Glutamatergic neuron (in vitro differentiated cells): ENCODE measurements at places on chromosomes 2 and 18. TPM values are rescaled to one million over a fixed set of nuclear protein-coding genes. Genes with fewer than 3 reads are reported as not detected.

The SNORC gene
- 2.4 TPM for total RNA-seq

GRCh38 chr2:167942366-167943081, 304.9 kb downstream of the STK39 start:
- no peak overlapping the region for H3K27ac ChIP-seq
- H3K4me1 ChIP-seq, result peaks cover 7% of the 10 kb centered on the region
- no peak for DNase-seq
- no peaks in the 10 kb centered on the region for H3K27me3 ChIP-seq
- H3K4me3 ChIP-seq, result no peak overlapping the region

DNA sequence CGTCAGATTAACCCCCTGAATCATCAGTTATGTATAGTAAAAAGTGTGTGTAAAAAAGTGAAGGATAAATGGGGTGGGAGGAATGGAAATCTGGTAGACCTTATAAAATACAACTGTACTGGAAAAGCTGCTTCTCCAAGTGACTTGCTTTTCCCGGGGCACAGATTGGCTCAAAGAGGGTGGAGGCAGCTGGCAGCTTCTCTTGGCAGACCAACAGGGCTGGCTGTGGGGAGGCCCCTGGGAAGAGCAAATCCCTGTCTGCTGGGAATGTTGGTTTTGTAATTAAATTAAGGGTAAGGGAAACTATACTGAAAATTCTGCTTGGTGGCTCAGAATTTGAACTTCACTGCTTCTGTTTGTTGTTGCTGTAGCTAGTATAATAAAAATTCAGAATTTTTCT, 154.2 kb upstream of the DLX2 start:
- H3K27me3 ChIP-seq, result peaks cover 1% of the 10 kb centered on the region
- no peaks in the 10 kb centered on the region for H3K36me3 ChIP-seq
- DNase-seq, result no peak
- H3K27ac ChIP-seq, result no peak overlapping the region
- H3K4me1 ChIP-seq, result no peaks in the 10 kb centered on the region

GRCh38 chr2:151630372-151630771, 103.9 kb downstream of the NEB start:
- H3K4me1 ChIP-seq, result no peaks in the 10 kb centered on the region
- H3K4me3 ChIP-seq, result no peak overlapping the region
- DNase-seq, result no peak
- no peak overlapping the region for H3K27ac ChIP-seq

The SLC5A7 gene
- total RNA-seq, result 0.27 TPM
